NT2/D1 (cell line): ENCODE measurements at places on chromosomes 2 and 18.
A peak's percentile ranks its signal among the peaks of the same experiment; 100 is the strongest.

GRCh38 chr2:166768393-166769123 lies 119.7 kb upstream of the XIRP2 start:
- DNase-seq, result no peak

- DNase-seq, result peak; percentile 76
These were observed at the start of gene IGFBP5 for GRCh38 chr2:216695401-216695821. Gene IGFBP5, minus strand, starts transcription at chr2:216695549. Its CDS starts 774 bp downstream, at chr2:216694775.

DNA sequence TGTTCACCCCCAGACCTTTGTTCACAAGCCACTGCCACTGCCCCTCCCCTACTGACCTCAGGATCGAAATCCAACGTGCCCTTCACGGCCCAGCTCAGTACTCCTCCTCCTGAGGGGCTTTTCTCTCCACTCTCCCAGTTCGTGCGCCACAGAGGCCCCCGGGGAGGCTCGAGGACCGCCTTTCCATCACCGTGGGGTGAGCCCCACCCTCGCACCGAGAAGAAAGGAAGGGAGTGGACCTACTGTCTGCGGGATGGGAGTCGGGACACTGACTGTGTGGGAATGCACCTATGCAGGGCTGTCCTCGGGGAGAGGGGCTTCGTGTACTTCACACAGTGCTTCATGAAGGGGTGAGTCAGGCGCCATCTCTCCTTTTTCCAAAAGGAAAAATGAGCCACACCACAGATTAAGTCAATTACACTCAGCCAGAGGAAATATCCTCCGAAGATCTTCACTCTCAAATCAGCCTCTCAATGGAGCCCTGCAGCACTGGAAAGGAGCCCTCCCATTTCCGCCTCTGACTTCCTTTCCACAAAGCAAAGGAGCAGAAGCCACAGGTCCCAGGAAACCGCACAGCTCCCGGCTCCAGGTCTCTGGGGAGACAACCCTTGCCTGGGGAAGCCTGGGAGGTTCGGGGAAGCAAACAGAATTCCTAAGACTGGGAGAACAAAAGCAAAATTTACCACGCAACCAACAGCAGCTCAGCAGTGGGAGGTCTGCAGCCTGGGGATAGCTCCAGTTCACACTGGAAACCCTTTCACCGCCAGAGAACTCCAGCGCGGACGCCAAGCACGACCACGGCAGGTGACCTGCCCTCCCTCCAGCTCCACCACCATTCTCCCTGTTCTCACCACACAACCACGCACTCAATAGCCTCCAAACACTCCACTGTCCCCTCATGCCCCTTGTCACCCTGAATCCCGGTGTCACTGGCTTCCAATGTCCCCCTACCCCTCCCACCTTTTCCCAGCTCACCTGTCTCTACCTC lies 21.6 kb downstream of the ADCY3 start:
- DNase-seq, result no peak

GRCh38 chr18:60846396-60846795 lies 473.8 kb upstream of the MC4R start:
- no peak for DNase-seq

DNA sequence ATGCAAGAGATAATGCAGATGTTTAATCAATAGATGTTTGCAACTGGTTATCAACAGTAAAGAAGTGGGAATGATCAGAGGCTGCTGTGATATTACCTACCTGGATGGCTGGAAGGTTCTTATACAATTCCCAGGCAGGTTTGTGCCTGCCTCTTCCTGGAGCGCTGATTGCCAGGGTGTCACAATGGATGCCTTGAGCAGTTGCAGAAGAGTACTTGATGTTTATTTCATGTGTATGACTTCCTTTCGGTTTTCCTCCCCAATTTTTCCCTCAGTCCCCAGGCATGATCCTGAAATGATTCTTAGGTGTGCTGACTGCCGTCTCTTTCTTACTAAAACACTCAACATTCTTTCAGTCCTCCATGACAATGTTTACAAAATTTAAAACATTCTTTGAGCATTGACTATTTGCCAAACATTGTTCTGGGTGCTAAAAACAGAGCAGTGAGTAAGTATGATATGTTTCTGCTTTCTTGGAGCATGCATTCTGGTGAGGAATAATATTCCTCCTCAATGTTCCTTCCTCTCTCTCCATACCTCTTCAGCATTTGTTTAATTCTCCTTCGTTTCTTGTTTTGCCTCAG lies 416.6 kb upstream of the TRIB2 start:
- DNase-seq, result no peak

- no peak for DNase-seq
These were observed 10.7 kb upstream of the SPOPL start for GRCh38 chr2:138490673-138491494.

DNA sequence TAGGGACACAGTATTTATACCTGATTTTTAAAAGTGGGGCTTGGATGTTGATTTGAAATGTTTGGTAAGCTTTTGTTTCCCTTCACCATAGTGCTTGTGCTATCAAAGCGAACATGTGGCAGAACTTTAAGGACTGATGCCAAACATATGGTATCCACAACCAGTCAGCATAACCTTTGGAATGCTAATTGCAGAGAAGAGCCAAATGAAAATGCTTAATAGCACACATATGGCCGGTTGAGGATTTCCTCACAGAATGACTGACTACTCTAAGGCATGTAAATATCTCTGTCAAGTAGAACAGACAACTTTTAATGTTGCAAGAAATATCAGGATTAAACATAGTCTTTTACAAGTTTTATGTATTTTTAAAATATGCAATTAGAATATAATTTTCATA lies 120.9 kb upstream of the COL3A1 start:
- DNase-seq, result no peak

GRCh38 chr2:111100087-111100764 lies 20.5 kb upstream of the BCL2L11 start:
- no peak for DNase-seq

- DNase-seq, result no peak
These were observed 354.1 kb downstream of the HRH4 start for GRCh38 chr18:24814521-24814920.

DNA sequence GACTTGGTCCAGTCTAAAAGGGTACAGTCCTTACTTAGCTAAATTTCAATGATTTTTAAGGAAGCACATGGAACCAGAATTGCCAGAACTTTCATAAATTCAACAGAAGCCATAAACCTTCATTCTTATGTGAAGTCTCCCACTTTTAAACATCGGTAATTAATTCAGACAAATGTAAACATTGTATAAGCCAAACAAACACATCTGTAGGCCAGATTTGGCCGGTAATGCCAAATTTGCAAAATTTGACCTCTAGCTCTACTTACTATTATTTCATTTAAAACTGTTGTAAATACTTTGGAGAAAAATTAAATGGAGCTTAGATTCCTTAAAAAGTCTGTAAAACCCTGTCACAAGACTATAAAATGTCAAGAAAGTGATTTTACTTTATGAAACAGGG lies 83.2 kb upstream of the GALNT5 start:
- DNase-seq, result no peak

GRCh38 chr2:19987936-19988335 lies 2.0 kb downstream of the WDR35 start:
- DNase-seq, result no peak

GRCh38 chr18:38045845-38046244 lies 480.2 kb upstream of the CELF4 start:
- no peak for DNase-seq

GRCh38 chr2:25379535-25379934 lies 37.8 kb upstream of the DNMT3A start:
- no peak for DNase-seq

GRCh38 chr2:172739661-172740266 lies 4.1 kb downstream of the RAPGEF4 start:
- DNase-seq, result no peak

DNA sequence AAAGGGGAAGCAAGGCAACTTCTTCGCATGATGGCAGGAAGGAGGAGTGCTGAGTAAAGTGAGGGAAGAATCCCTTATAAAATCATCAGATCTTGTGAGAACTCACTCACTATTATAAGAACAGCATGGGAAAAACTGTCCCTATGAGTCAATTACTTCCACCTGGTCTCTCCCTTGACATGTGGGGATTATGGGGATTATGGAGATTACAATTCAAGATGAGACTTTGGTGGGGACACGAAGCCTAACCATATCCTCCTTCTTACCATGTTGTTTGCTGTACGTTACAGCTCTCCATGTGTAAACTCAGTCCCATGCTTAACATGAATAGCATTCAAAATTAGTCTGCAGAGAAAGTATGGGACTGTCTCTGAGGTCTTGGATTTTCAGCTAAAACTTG lies 1096.8 kb upstream of the ACVR2A start:
- no peak for DNase-seq

DNA sequence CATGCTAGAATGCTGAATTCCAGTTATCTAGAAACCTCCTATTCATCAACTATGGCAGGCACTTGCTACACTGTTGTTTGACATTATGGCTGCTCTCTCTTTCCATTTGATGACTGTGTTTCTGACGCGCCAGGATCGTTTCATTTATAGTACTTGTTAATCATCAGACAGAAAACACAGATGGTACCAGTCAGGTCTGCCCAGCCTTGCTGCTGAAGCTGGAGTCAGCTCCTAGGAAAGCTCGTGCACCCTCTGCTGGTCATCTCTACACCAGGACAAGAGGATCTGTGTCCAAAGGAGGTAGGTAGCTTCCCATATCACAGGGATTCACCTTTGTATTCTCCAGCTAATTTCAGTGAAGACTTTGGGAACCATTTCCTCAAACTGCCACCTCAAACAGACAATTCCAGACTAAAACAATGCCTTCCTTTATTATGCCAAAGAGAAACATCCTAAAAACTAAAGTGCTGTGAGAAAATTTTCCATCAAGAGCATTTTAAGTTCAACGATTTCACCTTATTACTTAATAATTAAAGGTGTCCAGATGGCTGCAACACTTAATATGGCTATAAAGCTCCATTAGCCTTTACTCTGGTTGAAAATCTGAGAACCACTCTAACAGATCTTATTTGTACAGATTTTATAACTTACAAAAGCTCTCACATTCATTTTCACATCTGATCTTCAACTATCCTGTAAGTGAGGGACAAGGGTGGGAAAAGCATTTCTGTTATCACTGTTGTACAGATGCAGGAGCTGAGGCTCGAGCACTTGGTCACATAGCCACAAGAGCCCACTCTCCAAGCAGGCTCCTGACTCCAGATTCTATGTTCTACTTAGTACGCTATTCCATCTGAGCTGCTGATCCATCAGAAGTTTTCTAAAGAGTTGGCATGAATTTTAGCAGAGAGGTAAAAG lies 17.5 kb downstream of the METTL8 start:
- peak; percentile 78 for DNase-seq

- no peak for DNase-seq
These were observed 37.7 kb upstream of the RTN4 start for GRCh38 chr2:55087936-55088335.

DNA sequence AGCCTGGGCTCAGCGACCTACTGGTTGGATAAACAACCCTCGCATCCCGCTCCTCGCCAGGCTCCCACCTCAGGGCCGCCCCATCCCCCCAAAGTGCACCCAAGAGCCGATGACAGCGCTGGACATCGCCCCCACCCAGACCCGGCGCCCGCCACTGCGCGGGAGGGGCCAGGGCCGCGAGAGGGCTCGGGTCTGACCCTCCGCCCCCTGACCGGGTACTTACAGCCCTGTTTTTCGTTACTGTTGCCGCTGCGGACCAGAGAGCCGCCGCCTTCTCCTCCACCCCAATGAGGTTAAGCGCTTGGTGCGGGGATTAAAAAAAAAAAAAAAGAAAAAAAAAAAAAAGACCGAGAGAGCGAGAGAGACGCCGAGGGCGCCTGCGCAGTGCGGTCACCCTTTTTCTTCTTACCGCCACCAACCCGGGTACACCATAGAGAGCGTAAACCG lies at the start of gene CLASP1:
Gene CLASP1, minus strand, starts transcription at position 314 of the 447 bp plus-strand sequence. CDS start 43,567 bp downstream, outside the sequence.
- DNase-seq, result no peak

DNA sequence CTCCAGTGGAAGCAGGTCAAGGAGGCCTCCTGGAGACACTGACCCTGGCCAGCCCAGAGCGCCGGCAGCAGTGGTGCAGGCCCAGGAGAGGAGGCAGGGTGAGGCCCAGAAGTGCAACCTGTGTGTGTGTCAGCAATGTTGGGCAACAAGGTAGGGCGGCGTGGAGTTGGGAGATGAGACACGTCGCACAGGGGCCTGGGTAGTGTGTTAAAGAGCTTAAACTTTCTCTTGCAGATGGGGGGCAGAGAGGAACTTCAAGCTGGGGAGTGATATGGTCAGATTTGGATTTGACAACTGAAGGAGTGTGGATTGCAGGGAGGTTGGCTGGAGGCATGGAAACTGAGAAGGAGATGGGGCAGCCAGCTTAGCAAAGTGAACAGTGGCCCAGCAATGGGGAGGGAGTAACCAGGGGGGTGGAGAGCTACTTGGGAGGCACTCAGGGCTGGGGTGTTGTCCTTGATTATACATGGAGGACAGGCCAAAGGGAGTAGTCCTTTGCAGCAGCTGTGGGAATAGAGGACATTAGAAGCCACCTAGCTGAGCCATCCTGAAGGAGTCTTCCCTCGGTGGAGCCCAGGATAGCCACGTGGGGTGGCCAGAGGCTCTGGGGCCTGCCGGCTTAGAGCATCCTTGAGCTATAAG lies 278.6 kb upstream of the HS6ST1 start:
- DNase-seq, result no peak

GRCh38 chr2:15944325-15945017 lies 4.1 kb downstream of the MYCN start:
- DNase-seq, result no peak

DNA sequence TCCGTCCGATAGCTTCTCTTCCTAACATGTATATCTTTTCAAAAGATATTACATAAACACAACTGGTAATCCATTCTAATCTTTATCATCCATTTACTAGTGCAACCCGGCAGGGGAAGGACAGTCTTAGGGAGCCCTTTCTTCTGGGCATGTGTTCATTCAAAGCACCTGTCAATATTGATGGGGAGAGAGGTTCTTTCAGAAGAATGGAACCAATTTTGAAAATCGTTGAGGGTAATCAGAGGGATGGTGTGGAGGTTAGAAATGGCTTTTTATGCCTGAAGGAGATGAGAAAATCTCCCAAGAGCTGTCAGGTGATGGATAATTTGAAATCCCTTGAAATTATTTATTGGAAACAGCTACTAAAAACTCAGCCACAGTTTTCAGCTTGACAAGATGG lies 561.9 kb upstream of the DCC start:
- no peak for DNase-seq

- DNase-seq, result no peak
These were observed 8.0 kb upstream of the CDK15 start for GRCh38 chr2:201798252-201798913.

DNA sequence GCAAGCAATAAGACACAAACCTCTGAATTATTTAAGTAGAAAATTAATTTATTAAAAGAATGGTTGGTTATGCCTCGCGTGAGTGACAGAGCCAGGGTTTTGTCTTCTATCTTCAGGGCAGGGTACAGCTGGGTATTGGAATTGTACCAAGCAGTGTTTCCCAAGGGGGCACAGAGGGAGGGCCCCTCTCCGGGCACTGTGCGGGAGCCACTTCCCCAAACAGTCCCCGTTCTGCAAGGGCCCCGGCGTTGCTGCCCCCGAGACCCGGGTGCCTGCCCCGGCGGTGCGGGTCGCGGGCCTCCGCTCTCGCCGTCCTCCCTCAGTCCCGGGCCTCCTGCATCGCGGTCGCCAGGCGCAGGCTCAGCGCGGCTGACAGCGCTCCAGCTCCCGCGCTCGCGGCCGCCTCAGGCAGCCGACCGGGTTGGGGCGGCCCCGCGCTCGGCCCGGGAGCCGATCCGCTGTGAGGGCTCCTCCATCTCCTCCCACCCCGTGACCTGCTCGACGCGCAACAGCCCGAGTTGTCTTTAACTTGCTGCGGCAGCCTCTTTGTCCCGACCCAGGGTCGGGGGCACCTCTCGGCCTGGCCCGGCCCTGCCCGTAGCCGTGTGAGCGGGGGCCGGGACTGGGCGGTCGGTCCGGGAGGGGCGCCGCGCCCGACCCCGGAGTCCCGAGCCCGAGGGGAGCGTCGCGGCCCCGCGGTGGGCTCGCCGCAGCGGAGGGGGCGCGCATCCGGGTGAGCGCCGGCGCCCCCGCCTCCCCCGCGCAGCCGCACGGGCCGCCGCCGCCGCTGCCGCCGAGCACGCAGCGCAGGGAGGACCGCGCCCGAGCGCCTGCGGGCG lies 620 bp upstream of the GALNT1 start:
- DNase-seq, result peak; percentile 27
